GM23248 (cell line): ENCODE measurements at places on chromosomes 3 and 15.
A peak's percentile ranks its signal among the peaks of the same experiment; 100 is the strongest.

GRCh38 chr3:37852097-37852496 lies 9.6 kb upstream of the CTDSPL start:
- DNase-seq, result peak; percentile 64

DNA sequence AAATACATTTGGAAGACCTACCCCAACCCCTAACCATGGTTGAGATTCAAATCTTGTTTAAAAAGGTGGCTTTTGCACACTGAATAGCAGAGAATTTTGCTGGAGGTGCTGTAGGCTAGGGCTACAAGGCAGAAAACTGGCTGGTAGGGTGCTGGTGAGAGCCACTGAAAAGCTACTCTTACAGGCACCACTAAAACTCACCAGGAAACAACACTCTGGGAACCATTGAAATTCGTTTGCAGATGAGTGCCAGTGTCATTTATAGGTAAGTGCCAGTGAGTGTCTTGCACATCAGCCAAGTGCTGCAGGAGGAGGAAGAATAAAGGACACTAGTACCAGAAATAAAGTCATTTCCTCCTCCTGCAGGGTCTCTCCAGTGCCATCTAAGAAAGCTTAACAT lies 610.2 kb downstream of the ZNF385D start:
- DNase-seq, result no peak

- no peak for DNase-seq
These were observed 593.3 kb upstream of the KCNMB2 start for GRCh38 chr3:177942911-177943310.

GRCh38 chr3:182258538-182259177 lies 534.6 kb upstream of the ATP11B start:
- peak; percentile 22 for DNase-seq

DNA sequence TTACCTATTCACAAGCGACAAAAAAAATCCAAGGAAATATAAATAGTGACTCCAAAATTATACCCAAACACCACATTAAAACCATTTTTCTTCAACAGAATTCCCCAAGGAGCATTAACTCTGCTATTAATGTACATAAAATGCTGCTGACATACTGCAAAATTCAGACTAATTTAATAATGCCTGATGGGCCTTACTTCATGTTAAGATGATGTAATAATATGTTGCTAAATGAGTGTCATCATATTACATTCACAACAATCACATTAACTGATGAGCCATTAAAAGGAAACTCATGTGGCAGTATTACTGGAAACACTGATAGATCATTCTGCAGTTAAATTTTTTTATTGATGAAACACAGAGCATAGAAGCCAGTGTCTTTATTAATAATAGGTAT lies 204.9 kb upstream of the CGNL1 start:
- no peak for DNase-seq

- peak; percentile 32 for DNase-seq
These were observed 43.2 kb upstream of the PPP4R2 start for GRCh38 chr3:72953325-72953956.

GRCh38 chr3:55162031-55162795 lies 234.4 kb upstream of the LRTM1 start:
- peak; percentile 74 for DNase-seq

DNA sequence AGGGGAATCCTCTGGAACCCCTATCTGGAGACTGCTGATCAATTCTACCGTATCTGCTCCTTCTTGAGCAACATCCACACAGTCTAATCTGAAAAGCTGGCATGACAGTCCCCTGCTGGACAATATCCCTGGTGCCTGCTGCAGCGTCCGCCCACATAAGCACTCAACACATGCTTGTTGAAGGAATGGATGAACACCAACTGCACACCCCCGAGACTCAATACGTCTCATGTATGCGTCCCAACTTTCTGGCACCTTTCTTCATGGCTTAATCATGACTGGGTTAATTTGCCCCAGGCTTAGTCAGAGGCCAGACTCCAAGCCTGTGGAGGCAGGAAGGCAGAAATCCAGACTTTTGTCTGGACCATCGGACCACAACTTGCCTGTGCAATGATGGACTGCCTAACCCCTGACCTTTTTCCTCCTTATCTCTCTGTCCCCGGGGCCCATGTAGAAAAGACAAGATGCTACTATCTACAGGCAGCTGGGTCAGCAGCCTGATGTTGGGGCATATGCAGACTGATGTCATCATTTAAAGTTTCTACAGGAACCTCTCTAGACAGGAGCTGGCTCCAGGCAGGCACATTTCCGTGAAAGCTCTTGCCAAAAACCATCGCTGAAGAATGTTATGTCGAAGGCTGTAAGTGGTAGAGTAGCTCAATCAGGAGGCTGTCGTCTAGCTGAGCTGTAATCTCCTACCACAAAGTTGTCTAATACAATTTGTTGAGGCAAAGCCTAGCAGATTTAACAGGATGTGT lies 114.1 kb upstream of the TPM1 start:
- DNase-seq, result peak; percentile 99

GRCh38 chr15:78104119-78104479 lies 11.7 kb downstream of the SH2D7 start:
- no peak for DNase-seq

- DNase-seq, result peak; percentile 4
These were observed 120.0 kb upstream of the FRMD4B start for GRCh38 chr3:69505770-69506407.

DNA sequence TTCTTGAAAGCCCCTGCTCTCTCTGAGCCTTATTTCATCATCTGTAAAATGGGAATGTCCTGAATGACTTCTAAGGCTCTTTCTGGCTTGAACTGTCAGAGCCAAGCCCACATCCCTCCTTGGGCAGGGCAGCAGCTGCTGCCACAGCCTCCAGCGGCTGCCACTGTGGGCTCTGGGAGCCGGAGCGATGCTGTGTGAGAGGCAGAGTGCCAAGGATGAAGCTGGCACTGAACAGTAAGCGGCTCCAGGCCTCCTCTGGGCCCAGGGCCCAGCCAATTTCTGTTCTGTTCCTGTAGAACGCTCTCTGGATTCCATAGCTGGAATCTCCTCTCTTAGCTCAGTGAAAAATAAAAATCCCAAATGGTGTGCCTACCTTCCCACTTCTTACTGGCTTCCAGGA lies 4.4 kb downstream of the CPLX3 start:
- DNase-seq, result no peak

- DNase-seq, result no peak
These were observed 85.9 kb upstream of the PRR23E start for GRCh38 chr3:127107002-127107401.

- DNase-seq, result peak; percentile 83
These were observed 880.8 kb downstream of the ROBO1 start for GRCh38 chr3:78887029-78887428.

- peak; percentile 70 for DNase-seq
These were observed 181.1 kb downstream of the MYRIP start for GRCh38 chr3:39990532-39990931.

DNA sequence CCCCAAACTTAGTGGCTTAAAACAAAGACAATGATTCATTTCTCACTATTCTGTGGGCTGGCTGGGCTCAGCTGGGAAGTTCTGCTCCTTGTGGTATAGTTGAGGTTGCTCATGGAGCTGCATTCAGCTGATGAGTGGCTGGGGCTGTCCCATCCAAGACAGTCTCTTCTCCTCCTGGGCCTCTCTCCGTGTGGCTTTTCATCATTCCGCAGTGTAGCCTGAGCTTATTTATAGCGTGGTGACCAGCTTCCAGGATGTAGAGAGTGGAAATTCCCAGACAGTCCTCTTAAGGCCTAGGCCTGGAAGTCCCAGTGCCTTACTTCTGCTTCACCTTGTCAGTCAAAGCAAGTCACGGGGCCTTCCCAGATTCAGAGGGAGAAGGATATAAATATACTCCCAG lies 136.7 kb upstream of the DAZL start:
- DNase-seq, result peak; percentile 49

DNA sequence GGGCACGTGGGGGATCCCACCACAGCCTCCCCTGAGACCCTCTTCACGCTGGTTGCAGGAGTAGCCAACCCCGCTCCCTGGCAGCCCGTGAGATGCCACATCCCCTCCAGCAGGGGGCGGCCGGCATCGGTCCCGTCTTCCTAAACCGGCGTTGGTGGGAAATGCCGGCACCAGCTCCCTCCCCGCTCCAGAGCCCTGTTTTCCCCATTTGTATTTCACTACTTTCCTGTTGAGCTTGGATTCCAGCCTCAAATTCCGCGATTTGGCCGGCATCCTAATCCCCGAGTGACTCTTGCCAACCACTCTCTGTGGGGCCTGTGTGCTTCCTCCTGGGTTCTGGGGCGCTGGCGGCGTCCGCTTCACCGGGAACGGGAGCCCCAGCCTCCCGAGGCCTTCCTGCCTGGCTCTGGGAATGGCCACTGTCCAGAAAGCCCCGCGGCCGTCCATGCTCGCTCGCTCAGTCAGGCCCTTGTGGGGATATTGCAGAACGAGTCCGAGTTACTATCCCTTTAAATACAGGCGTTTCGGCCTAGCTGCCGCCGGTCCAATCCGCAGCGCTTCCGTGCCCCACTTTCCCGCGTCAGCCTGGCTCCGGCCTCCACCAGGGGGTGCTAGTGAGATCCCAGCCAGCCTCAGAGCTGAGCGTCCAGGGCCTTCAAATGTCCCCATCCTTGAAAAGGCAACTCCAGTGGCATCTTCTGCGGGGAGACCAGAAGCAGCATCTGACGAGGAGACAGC lies 8.1 kb upstream of the ADAMTS17 start:
- DNase-seq, result peak; percentile 93

- DNase-seq, result peak; percentile 17
These were observed 29.6 kb upstream of the ADAMTS7 start for GRCh38 chr15:78840661-78841375.

- DNase-seq, result no peak
These were observed 1321.0 kb downstream of the ROBO2 start for GRCh38 chr3:78360849-78361248.

- DNase-seq, result peak; percentile 58
These were observed 4.3 kb upstream of the TSEN2 start for GRCh38 chr3:12479919-12480427.

DNA sequence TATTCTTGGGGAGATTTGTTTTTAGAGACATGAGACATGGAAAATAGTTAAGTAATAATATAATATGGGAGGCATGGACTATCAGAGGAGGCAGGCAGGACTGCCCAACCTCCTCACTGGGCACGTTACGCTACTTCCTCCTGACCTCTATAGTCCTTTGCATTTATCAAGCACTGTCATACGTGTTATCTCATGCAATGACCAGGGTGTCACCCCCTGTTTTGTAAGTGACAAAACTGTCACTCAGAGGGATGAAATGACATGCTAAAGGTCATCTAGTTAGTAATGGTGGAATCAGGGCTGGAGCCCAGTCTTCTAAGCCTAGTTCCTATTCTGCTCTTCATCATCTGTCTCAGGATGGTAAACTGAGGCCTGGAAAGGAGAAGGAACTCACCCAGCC lies 66.7 kb downstream of the ST6GAL1 start:
- DNase-seq, result no peak

GRCh38 chr15:91632176-91632575 lies 221.3 kb upstream of the SLCO3A1 start:
- DNase-seq, result no peak

GRCh38 chr3:54360320-54360719 lies 238.0 kb downstream of the CACNA2D3 start:
- DNase-seq, result no peak

DNA sequence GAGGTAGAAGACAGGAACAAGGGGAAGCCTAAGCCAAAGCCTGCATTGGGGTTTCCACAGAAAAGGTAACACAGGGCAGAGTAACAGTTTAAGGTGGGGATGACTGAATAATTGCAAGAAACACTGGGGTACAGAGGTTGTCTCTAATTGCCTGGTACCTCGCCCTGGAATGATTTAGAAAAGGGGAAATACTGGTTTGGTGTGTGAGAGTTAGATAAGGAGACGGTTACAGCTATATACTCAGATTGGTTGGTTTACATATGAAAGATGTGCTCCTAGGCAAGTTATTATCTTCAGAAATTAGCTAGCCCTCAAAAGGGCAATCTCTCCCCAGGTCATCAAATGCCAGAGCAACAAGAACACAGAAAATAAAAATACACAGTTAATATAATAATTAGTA lies 58.8 kb downstream of the SMARCC1 start:
- no peak for DNase-seq

- no peak for DNase-seq
These were observed 145.1 kb downstream of the TP63 start for GRCh38 chr3:189776149-189776824.

GRCh38 chr15:70643783-70644125 lies 119.6 kb downstream of the UACA start:
- DNase-seq, result peak; percentile 44

DNA sequence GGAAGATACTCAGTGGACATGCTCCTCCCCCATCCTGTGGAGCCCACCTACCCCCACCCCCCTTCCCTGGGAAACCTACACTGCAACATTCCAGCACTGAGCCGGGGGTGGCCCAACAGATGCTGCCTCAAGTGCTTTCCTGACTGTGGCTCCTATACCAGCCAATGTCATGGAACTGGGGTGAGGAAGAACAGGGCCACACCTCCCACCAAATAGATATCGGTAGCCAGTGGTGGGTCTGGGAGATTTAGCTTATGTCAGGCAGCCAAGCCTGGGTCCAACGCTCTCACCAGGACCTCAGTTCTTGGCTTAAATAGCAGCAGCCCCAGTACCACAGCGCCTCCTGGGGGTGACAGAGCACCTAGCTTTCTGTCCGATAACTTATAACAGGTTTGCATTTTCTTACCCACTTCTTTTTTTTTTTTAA lies 30.3 kb downstream of the CDC25A start:
- DNase-seq, result peak; percentile 75
